ENCODE measurements at places on chromosomes 1 and 21.

DNA sequence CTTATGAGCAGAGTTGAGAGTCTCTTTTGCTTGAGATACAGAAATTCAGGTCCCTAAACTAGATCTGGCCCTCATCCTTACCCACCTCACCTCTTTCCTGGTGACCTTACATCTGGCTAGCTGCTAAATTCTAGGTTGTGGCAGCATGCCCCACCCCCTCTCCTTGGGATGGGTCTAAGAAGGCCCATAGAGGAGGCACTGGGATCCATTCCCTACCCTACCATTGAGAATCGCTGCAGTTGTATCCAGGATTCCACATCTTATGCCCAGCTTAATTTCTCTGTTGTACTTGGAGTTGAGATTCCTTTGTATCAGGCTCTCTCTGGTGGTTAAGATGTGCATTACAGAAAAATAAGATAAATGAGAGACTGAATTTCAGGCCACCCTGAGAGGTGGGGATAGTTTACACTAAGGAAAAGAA is 9.5 kb upstream of the TMEM39B start:
- no peak for DNase-seq

- peak; percentile 70 for DNase-seq
These were observed 31.9 kb downstream of the SETD4 start for GRCh38 chr21:36028127-36029069.

GRCh38 chr1:154325583-154326545 is 539 bp downstream of the ATP8B2 start:
- peak; percentile 44 for DNase-seq

GRCh38 chr1:226033991-226034390 is 28.5 kb upstream of the H3-3A start:
- DNase-seq: no peak

GRCh38 chr1:38741341-38741740 is 118.2 kb downstream of the RRAGC start:
- no peak for DNase-seq

DNA sequence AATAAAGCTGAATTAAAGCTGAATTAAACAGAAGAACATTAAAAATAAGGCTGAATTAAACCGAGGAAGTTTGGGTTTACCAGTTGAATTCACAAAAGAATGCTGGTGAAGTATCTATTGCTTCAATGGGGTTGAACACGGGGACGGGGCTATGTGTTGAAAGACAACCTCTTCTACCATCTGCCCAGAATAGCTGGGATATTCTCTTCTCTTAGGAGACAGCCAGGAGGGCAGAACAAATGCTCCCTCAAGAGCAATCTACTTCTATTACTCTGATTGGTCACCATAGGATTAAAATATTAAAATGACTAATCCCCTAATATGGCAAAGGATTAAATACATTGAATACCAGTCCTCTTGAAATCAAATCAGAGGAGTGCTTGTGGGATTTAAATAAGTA is 68.4 kb downstream of the LPGAT1 start:
- no peak for DNase-seq

DNA sequence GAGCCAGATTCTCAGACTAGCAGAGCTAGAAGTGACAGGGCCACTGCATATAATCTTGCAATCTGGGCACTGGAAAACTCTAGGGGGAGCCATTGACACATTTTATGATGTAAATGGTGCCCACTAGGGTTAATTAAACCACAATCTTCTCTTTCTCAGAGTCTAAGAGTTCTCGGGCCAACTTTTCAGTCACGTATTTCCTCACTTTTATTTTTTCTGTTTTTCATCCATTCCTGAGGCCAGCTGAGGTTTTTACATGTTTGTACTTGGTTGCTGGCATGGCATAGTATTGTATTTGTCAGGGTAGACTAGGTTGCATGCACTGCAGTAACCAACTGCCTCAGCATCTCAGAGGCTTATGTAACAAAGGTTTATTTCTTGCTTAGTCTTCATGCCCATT is 138.2 kb downstream of the ZNF326 start:
- no peak for DNase-seq

- DNase-seq: no peak
These were observed 99.1 kb upstream of the CAMK1G start for GRCh38 chr1:209484429-209484828.

GRCh38 chr1:226978432-226979114 is 38.5 kb downstream of the COQ8A start:
- DNase-seq: no peak

- DNase-seq: no peak
These were observed 15.5 kb downstream of the LYPLAL1 start for GRCh38 chr1:219189021-219189824.

GRCh38 chr1:152533327-152533938 is 19.2 kb downstream of the CRCT1 start:
- DNase-seq: no peak

DNA sequence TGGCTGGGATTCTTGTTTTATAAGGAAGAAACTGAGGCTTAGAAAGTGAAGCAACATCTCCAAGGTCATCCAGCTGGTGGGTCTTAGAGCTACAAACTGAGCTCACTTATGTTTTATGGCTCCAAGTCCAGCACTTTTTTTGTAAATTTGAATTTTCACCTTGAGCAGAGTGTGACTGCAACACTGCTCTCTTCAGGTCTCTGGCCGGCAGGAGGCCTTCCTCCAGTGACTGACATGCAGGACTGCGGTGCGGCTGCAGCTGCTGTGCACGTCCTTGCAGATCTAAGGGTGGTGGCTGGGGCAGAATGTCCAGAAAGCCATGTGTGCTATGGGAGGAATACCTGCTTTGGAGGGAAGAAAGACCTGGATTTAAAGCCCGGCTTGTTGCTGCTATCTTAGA is 284.2 kb upstream of the POU3F1 start:
- DNase-seq: no peak

- no peak for DNase-seq
These were observed 48.9 kb downstream of the RASAL2 start for GRCh38 chr1:178142806-178143205.

GRCh38 chr1:181190364-181191035 is 102.0 kb downstream of the IER5 start:
- DNase-seq: no peak

DNA sequence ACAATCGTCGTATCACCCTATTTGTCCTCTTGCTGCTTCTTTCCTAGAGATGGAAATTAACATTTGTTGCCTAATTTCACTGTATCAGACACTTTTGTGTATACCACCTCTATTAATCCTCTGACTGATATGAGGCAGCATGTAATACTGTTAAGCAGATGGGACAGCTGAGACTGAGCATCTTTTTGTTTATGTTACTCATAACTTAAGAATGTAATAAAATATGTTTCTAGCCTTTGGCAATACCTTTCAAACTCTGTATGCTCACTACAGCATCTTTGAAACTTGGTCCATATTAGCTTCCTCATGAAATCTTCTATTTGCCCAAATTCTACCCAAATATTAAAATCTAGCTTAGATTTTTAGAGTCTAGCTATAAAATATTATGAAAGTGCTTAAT is 2.3 kb downstream of the OR14K1 start:
- no peak for DNase-seq

DNA sequence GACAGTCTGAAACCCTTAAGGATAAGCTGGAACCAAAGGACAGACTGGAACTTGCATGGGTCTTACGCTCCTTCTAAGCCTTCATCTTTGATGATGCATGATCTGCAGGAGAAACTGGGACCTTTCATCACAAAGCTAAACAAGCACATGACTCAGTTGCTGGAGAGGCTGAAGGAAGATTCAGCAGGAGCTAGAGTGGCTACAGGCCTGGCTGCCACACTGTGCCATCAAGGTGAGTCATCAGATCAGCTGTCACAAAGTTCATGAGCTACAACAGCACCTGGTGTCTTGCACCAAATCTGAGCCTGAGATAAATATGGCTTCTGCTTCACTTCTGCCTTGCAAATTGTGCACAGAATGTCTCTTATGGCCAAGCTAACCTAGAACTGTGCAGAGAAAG is 95.5 kb upstream of the MARK1 start:
- no peak for DNase-seq

- no peak for DNase-seq
These were observed 1347.2 kb upstream of the B3GALT2 start for GRCh38 chr1:194533641-194534040.
